HCT116 (cell line): ENCODE measurements at places on chromosomes 3 and 15. TPM values are rescaled to one million over a fixed set of nuclear protein-coding genes. Genes with fewer than 3 reads are reported as not detected.

Gene FBXW12
- not detected for total RNA-seq

GRCh38 chr15:60576044-60576443, 97.1 kb upstream of the ICE2 start:
- no peak for DNase-seq

DNA sequence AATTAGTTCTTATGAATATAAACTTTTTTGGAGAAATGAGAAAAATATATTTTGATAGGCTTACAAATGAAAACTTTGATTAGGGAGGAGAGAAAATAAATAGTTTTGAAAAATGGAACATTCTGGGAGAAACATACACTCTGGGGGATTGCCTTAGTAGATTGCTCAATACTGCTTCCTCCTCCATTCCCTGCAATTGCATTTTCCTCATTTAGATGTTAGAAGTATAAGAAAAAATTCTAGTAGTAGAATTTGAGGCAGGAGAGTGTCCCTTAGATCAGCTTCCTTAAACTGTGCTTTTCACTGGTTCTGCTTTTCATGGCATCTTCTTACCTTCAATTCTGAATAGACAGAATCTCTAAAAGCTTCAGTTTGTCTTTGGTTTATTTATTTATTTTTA, 46.2 kb upstream of the CTDSPL2 start:
- no peak for DNase-seq

GRCh38 chr3:189871418-189871817, 240.2 kb downstream of the TP63 start:
- DNase-seq: no peak

GRCh38 chr3:169624533-169624972, 39.0 kb downstream of the MECOM start:
- DNase-seq: no peak

DNA sequence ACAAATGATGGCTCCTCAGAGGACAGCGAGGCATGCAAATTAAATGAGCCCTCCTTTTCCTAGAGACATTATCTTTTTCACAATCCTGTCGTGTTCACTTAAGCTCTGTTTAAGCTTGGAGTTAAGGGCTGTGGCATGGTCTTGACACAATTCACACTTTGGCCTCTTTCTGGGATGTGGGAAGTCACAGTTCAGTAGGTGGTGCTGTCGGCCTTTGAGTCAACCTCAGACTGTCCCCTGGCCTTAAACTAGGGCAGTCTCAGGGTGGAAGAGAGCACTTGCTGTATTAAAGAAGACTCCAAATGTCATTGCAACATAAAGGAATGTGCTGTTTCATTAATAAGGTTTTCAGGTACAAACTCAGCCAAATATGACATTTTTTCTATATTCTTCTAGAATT, 351.0 kb downstream of the MCTP2 start:
- peak; percentile 18 for DNase-seq

Gene B4GALT4
- 15.9 TPM for total RNA-seq
